ENCODE measurements at places on chromosomes 2 and 18.

DNA sequence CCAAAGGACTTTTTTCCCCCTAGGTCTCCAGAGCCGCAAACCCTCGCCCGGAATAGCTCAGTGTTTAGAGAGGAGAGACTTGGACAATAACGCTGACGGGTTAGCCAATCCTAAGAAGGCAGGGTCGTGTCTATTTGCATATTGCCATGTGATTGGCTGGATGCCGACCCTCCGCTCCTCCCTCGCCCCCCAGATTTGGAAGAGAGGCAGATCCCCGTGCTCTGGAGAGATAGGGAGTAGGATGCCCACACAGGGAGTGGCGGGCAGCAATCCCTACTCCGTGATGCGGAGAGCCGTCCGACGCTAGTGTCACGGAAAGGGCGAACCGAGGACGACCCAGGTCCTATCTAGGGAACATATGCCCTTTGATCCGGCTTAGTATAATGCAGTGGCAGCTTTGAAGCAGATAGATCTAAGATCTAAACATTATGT is 1.4 kb downstream of the WNT6 start:
- no peak for DNase-seq

GRCh38 chr2:26940001-26940400 is 30.4 kb upstream of the MAPRE3 start:
- DNase-seq, result no peak

GRCh38 chr2:11367170-11367730 is 22.8 kb upstream of the ROCK2 start:
- DNase-seq, result no peak

- DNase-seq, result no peak
These were observed 284.6 kb downstream of the RNF144A start for GRCh38 chr2:7201851-7202250.

DNA sequence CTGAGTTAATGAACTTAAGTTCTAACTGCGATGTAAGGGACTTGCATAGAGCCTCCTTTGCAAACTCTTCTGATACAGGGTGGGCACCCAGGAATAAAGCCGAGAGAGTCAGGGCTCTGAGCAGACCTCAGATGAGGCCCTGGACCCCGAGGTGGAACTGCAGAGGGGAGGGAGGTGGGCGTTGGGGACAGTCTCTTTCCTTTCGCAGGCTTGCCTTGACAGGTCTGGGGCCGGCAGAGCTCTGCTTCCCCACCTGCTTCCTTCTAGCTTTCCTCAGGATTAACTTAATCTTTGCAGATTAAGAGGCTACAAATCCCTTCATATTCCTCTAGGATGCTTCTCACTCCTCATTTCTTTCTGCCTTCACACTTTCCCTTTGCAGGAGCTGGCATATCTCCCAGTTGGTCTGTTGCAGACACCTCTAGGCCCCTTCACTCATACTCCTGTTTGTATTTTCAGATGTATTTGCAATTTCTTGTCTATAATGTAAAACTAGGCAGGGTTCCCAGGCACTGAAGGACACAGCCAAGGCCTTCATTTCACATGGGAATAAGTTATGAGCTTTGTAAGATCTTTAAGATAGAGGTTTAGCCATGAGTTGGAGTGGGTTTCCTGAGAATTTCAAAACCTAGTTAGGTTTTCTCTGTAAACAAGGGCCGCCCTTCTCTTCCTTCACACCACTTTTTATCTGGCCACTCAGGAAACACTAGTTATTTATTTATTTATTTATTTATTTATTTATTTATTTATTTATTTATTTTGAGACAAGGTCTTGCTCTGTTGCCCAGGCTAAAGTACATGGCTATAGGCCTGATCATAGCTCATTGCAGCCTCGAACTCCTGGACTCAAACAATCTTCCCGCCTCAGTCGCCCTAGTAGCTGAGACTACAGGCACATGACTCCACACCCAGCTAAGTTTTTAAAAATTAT is 70.9 kb downstream of the MTCL1 start:
- no peak for DNase-seq

GRCh38 chr2:233411162-233411561 is 56.9 kb downstream of the DGKD start:
- DNase-seq, result no peak

GRCh38 chr2:16973586-16974286 is 308.1 kb upstream of the CYRIA start:
- no peak for DNase-seq

DNA sequence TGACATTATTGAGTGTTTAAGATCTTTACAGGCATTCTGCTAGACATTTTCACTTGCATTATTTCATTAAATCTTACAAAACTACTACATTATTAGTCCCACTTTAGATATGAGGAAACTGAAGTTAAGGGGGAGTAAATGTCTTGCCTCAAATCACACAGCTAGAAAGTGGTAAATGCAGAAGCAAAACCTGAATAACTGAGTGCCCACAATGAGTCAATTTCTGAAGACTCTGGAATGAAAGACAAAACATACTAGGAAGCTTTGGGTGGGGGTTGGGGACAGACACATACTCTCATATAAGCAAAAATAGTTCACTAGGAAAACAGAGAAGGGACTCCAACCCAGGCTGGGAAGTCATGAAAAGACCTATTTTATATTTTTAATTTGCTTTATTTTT is 214.4 kb upstream of the LRATD1 start:
- no peak for DNase-seq

- DNase-seq, result no peak
These were observed 3.6 kb upstream of the KCNJ13 start for GRCh38 chr2:232779934-232780333.

GRCh38 chr2:101432411-101433181 is 42.3 kb downstream of the RFX8 start:
- DNase-seq, result no peak

DNA sequence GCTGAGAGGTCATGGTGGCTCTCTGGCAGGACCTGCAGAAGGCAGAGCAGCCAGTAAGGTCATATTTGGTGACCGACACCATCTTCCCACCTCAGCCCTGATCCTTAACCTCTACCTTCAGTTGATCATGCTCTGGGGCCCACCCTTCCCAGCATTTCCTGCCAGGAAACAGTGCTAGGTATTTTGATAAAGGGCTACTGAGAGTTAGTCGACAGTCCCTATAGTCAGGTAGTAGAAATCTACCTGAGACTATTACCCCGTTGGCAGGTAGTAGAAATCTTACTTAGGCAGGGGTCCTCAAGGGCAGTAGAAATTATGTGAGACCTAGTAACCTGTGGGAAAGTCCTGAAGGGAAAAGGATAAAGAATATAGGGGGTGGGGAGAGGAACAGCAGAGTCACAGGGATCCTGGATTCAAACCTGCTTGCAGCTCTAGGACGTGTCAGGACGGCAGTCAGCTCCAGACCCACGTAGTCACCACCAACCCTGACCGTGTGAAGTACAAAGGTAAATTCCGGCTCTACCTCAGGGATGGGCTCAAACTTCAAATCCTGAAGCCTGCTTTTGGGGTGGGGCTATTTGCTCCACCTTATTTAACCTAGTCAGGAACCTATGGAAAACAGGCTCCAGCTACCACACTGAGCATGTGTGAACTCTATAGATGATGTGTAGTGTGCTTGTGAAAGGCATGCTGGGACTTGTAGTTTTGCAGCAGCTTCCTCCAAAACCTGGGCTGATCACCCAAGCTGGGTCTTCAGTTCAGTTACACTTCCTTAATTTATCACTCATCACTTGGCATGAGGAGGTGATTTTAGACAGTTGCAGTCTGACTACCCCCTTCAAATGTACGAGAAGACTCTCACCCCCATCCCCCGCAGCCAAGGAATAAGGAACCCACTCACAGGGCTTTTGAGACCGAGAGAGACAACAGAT is at the start of gene DQX1:
Gene DQX1 (minus strand): TSS at position 515 of the 932 bp plus-strand sequence. CDS start 502 bp downstream, at position 13.
- DNase-seq, result no peak

GRCh38 chr2:1995987-1996386 is 251.7 kb upstream of the PXDN start:
- no peak for DNase-seq

- DNase-seq, result no peak
These were observed 112.4 kb upstream of the RIOK3 start for GRCh38 chr18:23340661-23341060.

GRCh38 chr18:80059945-80060344 is 25.7 kb downstream of the RBFA start:
- no peak for DNase-seq

Measured in T-cell (primary cell).